ENCODE measurements at places on chromosomes 7 and 10. TPM values are rescaled to one million over a fixed set of nuclear protein-coding genes. Genes with fewer than 3 reads are reported as not detected.

The ICA1 gene
- 1.3 TPM for total RNA-seq

The PRKCQ gene
- 0.22 TPM for total RNA-seq

The TBX20 gene
- not detected for total RNA-seq

The GARS1 gene
- total RNA-seq, result 370 TPM

The CTAGE4 gene
- not detected for total RNA-seq

The HERPUD2 gene
- 16.6 TPM for total RNA-seq

The EN2 gene
- not detected for total RNA-seq

The MSS51 gene
- 2.1 TPM for total RNA-seq

The TSPAN15 gene
- total RNA-seq, result 1.2 TPM

The PTF1A gene
- total RNA-seq, result not detected
